Upper lobe of right lung (tissue), 1 donor: ENCODE measurements at places on chromosomes 12 and 14. TPM values are rescaled to one million over a fixed set of nuclear protein-coding genes. Genes with fewer than 3 reads are reported as not detected.
A peak's percentile ranks its signal among the peaks of the same experiment; 100 is the strongest.

- peaks cover 9% of the 10 kb centered on the region for H3K4me1 ChIP-seq
- peaks cover 65% of the 10 kb centered on the region for H3K36me3 ChIP-seq
- no peak overlapping the region for H3K27ac ChIP-seq
- H3K27me3 ChIP-seq = no peaks in the 10 kb centered on the region
Measured at GRCh38 chr14:103731481-103731880, 15.9 kb downstream of the ZFYVE21 start.

- no peaks in the 10 kb centered on the region for H3K27me3 ChIP-seq
- DNase-seq = no peak
- H3K36me3 ChIP-seq = no peaks in the 10 kb centered on the region
- H3K4me1 ChIP-seq = no peaks in the 10 kb centered on the region
Measured at GRCh38 chr14:32049361-32050088, 27.6 kb upstream of the ARHGAP5 start.

DNA sequence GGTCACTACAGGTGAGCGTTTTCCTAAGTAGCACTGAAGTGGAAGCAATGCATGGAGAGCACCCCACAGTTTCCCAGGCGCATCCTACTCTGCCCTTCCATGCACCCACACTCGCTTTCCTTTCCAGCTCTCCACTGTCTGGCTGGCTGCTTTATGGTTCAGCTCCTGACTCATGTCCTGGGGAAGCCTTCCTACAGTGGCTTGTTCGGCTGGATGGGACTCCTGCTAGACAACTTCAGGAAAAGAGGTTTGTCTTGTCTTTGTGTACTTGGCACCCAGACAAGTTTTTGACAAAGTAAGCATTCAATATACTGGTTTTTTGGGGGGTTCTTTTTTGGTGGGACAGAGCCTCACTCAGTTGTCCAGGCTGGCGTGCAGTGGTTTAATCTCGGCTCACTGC lies 21.6 kb downstream of the PPM1H start:
- no peak for DNase-seq
- H3K4me1 ChIP-seq = no peaks in the 10 kb centered on the region
- no peaks in the 10 kb centered on the region for H3K27me3 ChIP-seq
- no peaks in the 10 kb centered on the region for H3K36me3 ChIP-seq
- no peak overlapping the region for H3K27ac ChIP-seq

GRCh38 chr14:103516426-103517173 lies 6.0 kb downstream of the CKB start:
- no peak overlapping the region for H3K27ac ChIP-seq
- H3K36me3 ChIP-seq = peaks cover 2% of the 10 kb centered on the region
- H3K4me3 ChIP-seq = no peak overlapping the region
- peaks cover 55% of the 10 kb centered on the region for H3K4me1 ChIP-seq
- DNase-seq = peak; percentile 32

DNA sequence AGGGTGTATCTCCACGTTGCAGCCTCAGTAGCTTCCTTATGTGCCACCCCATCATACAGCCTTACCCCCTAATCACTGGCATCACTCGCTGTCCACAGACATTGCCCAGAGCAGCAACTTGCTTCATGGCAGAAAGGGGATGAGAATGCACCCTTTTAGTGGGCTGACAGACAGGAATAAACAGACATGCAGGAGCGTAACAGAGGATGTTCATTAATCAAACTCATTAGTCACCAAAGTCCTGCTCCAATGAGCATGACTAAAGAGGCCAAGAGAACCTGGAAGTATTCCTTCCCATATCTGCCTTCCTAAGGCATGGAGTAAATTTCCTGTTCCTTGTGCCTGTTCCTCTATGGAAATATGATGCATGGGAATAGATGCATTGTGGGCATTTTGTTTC lies 197.0 kb downstream of the PHLDA1 start:
- H3K27me3 ChIP-seq = no peaks in the 10 kb centered on the region
- no peaks in the 10 kb centered on the region for H3K36me3 ChIP-seq
- no peaks in the 10 kb centered on the region for H3K4me1 ChIP-seq
- no peak overlapping the region for H3K27ac ChIP-seq
- no peak for DNase-seq
- no peak overlapping the region for H3K4me3 ChIP-seq

DNA sequence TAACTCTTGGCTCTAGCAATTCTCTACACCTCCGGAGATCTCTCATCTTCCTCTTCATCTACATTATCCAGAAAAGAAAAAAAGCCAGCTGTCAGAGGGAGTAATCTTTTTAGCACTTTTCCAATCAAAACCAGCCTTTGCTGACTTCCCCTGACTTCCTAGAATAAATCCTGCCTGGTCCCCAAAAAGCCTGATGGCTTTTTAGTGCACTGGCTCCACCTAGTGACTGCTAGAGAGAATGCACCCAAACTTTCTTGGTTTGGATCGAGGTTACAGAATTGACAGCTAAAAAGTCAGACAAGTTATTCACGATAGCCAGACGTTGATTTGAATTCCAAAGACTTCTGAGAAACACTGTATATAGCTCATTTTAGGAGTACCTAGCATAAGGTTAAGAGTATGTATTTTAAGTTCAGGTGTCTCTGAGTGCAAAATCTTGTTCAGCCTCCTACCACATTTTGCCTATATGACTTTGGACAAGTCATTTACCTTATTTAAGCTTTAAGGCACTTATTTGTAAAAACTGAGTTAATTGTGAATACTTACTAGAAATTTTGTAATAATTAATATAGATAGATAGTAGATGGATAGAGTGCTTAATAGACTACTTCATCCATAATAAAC lies 185.7 kb upstream of the GRIN2B start:
- no peaks in the 10 kb centered on the region for H3K27me3 ChIP-seq
- H3K4me1 ChIP-seq = no peaks in the 10 kb centered on the region
- H3K4me3 ChIP-seq = no peak overlapping the region
- H3K36me3 ChIP-seq = no peaks in the 10 kb centered on the region

DNA sequence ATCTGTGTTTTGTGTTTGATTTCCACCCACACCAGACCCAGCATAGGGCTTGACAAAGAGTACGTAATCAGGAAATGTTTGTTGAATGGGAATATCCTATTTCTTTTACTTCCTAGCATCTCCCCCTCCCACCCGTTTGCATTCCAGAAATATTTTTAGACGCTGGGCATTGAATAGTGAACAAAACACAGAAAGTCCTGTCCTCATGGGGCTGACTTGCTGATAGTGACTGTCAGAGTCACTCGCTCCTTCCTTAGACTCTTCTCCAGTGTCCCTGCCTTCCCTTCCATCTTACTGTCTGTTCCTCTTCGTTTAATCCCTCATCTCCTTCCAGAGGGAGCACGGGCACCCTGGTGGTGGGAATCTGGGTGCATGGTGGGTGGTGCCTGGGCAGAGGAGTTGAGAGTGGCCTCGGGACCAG lies 53.6 kb downstream of the SLC25A47 start:
- no peaks in the 10 kb centered on the region for H3K27me3 ChIP-seq
- H3K4me1 ChIP-seq = peaks cover 33% of the 10 kb centered on the region
- H3K4me3 ChIP-seq = peak overlapping the region; percentile 84
- DNase-seq = no peak
- H3K36me3 ChIP-seq = peaks cover 7% of the 10 kb centered on the region

PROX2 gene
- total RNA-seq = not detected

TMEM19 gene
- total RNA-seq = 39.7 TPM

ARL6IP4 gene
- 124 TPM for total RNA-seq

P2RX7 gene
- 20.1 TPM for total RNA-seq
